ENCODE measurements at places on chromosomes 5 and 9.

DNA sequence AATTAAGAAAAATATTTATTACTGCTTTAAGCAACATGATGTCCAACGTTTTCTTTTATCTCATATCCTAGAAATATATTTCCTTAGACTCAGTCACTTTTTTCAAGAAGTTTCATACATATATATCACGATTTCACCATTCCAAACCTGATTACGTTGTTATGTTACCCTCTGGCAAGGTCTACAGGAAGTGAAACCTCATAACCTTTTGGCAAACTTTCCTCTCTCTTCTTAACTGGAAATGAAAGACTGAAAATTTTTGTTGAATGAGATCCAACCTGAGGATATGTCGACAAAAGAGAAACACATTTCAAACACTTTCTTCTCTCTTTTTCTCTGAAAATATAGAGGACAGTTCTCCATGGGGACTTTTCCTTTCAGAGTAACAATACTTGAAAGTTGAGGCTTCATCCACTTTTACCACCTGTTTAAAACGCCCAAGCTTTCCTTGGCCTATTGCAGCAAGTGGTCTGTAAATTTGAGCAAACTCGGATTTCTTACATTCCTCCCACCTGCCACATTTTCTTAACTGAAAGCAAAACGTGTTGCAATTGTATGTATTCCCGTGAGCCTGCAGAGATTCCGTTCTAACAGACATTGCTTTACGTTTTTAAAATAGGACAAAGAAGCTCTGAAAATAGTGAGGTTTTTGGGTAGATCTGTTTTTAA is 298.1 kb downstream of the CETN3 start:
- no peak for DNase-seq

DNA sequence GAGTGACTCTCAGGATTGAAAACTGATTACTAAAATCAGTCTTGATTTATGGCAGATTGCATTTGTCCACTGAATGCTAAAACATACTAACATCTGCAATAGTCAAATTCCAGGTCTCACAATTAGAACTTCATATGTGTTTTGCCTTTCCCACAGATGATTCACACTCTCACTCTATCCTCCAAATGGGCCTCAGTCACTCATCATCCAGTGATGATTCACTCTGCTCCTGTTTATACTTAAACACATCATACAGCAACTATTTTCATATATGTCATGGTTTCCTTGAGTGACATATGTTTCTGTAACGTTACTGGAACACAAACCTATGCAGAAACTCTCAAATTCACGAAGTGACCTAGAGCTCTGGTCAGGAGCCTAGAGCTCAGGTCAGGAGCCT is 512.9 kb downstream of the HINT1 start:
- DNase-seq, result peak; percentile 59

DNA sequence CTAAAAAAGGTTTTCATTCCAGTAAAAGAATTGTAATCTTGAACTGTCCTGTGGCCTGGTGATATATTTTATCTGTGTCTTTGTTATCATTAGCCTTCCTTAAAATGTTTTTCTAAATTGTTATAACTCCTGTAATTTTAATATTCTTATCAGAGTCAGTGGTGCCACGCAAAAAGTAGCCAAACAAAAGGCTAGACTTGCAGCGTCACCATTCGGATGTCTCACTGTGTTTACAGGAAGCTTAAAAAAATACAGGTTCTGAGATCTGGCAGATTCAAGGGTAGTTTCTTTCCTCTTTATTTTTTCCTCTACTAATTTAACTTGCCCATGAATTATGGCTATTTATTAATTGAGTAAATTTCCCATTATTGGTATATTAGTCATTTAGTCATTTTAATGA is 362.3 kb downstream of the MAT2B start:
- DNase-seq, result no peak

GRCh38 chr9:89054865-89055495 is 63.7 kb downstream of the S1PR3 start:
- no peak for DNase-seq

- no peak for DNase-seq
Measured at GRCh38 chr5:167770461-167770860, 521.0 kb upstream of the WWC1 start.

DNA sequence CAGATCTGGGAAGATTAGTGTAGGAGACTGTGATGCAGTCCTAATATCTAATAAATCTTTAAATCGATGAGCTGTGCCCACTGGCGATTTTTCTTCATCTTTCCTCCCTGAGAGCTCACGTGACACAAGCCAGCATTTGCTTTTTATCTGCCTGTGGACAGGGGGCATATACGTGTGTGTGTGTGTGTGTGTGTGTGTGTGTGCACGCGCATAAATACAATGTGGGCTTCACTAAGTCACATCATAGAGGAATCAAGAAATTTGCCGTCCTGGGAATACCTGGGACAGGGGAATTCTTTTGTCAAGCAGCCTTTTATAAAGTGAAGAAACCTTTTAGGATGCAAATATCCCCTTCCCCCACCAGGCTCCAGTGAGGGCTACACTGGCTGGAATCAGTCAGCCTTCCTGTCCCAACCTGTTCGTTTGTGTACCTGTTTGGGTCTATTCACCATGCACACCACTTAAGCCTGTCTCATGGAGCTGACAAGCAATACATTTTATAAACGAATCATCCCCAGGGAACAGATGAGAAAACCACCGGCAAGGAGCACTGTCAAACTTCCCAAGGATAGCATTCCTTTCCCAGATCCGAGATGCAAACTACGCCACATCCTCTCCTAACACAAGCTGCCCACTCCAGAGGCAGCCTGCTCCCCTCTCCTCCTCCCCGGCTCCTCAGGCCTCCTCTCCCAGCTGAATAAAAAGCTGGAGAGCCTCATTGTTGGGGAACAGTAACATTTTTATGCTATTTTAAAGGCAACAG is 2.7 kb downstream of the EPB41L4B start:
- DNase-seq, result no peak

- no peak for DNase-seq
Measured at GRCh38 chr5:3310541-3311261, 284.9 kb upstream of the IRX1 start.

- DNase-seq, result no peak
Measured at GRCh38 chr9:137222190-137223077, at the start of gene RNF208. Gene RNF208 (minus strand): TSS chr9:137222240. CDS start chr9:137221212, 1,028 bp downstream.

GRCh38 chr5:36681711-36682110 is 75.3 kb downstream of the SLC1A3 start:
- no peak for DNase-seq

Data from stromal cell of bone marrow (primary cell).